ENCODE measurements at places on chromosomes 13 and 19.
A peak's percentile ranks its signal among the peaks of the same experiment; 100 is the strongest.

- DNase-seq: no peak
These were observed 13.4 kb downstream of the RB1 start for GRCh38 chr13:48316826-48317510.

GRCh38 chr13:76903544-76904162, 17.4 kb upstream of the KCTD12 start:
- DNase-seq: peak; percentile 40

DNA sequence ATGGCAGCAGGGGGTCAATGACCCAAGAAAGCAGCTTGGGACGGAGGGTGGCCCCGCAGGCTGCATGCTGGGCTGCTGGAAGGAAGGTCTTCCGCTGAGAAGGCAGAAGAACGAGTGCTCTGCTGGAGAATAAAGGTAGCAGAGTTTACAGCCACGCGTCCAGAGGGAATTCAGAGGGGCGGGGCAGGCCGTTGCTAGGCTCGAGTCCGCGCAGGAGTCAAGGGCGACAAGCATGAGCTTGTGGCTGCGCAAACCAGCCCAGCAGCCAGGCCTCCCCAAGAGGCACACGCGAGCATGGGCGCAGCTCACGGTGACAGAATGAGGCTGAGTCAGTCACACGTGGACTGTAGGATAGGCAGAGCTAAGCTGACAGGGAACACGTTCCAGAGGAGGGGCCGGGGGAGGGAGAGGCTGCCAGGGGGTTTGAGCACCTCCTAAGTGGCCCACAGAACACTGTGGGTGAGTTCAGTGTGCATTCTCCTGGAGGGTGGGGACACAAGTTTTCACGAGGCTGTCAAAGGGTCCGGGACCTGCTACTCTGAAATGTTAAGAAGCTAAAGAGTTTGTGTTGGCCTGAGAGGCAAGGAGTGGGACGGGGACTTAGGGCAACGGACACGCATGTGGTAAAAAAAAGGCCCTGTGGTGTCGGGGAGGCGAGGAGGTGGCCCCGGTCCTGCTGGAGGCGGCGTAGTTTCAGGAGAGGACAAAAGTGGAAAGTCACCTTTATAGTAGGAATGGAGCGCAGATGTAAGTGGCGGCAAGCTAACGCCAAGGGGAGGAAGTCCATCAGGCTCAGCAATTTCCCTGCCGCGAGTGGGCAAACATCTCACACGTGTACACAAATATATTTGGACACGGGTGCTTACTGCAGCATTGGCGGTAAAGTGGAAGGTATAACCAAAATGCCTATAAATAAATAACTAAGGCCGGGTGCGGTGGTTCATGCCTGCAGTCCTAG, 17.7 kb downstream of the RFX2 start:
- DNase-seq: no peak

GRCh38 chr13:73757481-73758233, 376.5 kb downstream of the KLF12 start:
- no peak for DNase-seq
